Esophagus muscularis mucosa (tissue), 4 donors: ENCODE measurements at places on chromosomes 11 and 22. TPM values are rescaled to one million over a fixed set of nuclear protein-coding genes. Genes with fewer than 3 reads are reported as not detected.

Gene GTSE1
- total RNA-seq, result 1.0 TPM

Gene SCARF2
- total RNA-seq, result 15.7 TPM

Gene CRYBB1
- not detected for total RNA-seq

Gene CRYBB3
- not detected for total RNA-seq

Gene PATE3
- not detected for total RNA-seq

Gene APOA5
- total RNA-seq, result not detected

Gene SCGB1D2
- not detected for total RNA-seq

Gene MUC5AC
- total RNA-seq, result under 0.01 TPM

Gene DRD4
- total RNA-seq, result 1.1 TPM

Gene PDGFB
- 12.3 TPM for total RNA-seq

Gene KDELR3
- 12.9 TPM for total RNA-seq

GRCh38 chr11:110716361-110716760 lies 4.1 kb upstream of the ARHGAP20 start:
- H3K27ac ChIP-seq, result no peak overlapping the region
- H3K4me1 ChIP-seq, result peaks cover 32% of the 10 kb centered on the region
- DNase-seq, result no peak
- H3K27me3 ChIP-seq, result no peaks in the 10 kb centered on the region
- H3K4me3 ChIP-seq, result no peak overlapping the region

GRCh38 chr11:35932681-35933319 lies 11.1 kb upstream of the LDLRAD3 start:
- no peaks in the 10 kb centered on the region for H3K36me3 ChIP-seq
- H3K27me3 ChIP-seq, result peaks cover 9% of the 10 kb centered on the region
- H3K4me1 ChIP-seq, result no peaks in the 10 kb centered on the region
- no peak overlapping the region for H3K4me3 ChIP-seq
- no peak overlapping the region for H3K27ac ChIP-seq
- DNase-seq, result no peak

GRCh38 chr11:131838016-131838415 lies 467.6 kb downstream of the NTM start:
- no peaks in the 10 kb centered on the region for H3K4me1 ChIP-seq
- DNase-seq, result no peak
- no peaks in the 10 kb centered on the region for H3K36me3 ChIP-seq
- H3K27me3 ChIP-seq, result no peaks in the 10 kb centered on the region
- H3K27ac ChIP-seq, result no peak overlapping the region

DNA sequence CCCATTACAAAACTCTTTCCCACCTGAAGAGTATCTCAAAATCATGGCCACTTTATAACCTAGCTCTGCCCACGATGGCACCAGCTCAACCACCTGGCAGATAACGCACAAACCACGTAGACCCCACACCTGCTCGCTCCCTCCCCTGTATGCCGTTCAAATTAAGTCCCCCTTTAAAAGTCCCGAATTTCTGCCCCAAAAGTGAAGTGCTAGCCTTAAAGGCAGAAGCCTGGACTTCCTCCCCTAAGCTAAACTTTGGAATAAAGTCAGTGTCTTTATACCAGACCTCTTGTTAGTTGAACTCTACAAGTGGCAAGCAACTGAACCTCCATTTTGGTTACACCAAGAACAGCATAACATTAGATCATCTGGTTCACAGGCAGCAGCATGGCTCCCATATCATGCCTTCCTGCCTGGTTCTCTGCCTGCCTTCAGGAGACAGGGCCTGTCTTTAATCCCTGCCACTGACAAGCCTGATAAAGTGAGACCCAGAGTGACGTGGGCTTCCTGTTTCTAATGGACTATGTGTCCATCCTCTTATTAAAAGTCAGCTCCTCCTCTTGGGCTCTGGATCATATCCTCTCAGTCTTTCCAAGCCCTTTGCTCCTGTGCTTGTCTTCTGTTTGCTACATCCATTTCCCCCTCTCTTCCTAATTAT lies 32.6 kb upstream of the NNMT start:
- H3K4me3 ChIP-seq, result no peak overlapping the region
- H3K27me3 ChIP-seq, result no peaks in the 10 kb centered on the region
- H3K4me1 ChIP-seq, result peaks cover 40% of the 10 kb centered on the region
- no peaks in the 10 kb centered on the region for H3K36me3 ChIP-seq
- no peak overlapping the region for H3K27ac ChIP-seq

- DNase-seq, result no peak
- H3K27ac ChIP-seq, result peak overlapping the region; percentile 57
- no peaks in the 10 kb centered on the region for H3K36me3 ChIP-seq
- H3K4me3 ChIP-seq, result no peak overlapping the region
- no peaks in the 10 kb centered on the region for H3K27me3 ChIP-seq
Observed at GRCh38 chr11:12798609-12799011, 124.4 kb downstream of the TEAD1 start.

DNA sequence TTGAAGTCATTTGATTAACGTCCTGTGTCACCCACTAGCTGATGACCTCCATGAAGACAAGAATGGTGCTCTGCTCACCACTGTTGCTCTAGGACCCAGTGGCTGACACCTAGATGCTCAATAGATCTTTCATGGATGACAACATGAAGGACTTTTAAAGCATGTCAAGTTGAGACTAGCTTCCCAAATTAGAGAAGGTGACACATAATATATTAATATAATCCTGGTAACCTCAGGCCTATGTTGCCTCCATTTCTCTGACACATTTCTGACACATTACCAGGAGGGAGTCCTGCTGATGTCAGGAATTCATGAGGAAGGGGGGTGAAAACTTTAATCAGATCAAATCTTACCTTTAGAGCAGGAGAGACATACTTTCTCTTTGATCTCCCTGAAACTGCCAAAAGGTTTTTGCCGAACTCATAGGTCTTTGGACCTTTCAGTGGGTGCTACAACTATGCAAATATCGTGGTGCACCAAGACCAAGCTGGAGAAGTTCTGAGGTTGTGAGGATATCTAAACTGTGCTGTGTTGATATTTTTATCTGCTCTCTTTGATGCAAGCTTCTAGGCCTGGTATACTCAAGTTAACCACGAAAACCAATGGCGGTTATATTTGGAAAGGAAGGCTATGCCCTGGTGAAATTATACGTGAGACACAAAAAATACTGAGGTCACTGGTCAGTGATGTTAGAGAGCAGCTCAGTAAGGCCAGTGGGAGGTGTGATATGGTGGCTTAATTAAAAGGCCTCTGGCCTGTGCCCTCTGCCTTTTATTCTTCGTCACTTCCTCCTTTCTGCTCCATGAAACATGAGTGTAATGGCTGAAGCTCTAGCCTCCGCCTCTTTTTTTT lies 13.2 kb upstream of the AMPD3 start:
- no peaks in the 10 kb centered on the region for H3K27me3 ChIP-seq
- H3K4me1 ChIP-seq, result no peaks in the 10 kb centered on the region
- DNase-seq, result no peak
- H3K4me3 ChIP-seq, result no peak overlapping the region
- H3K27ac ChIP-seq, result no peak overlapping the region

DNA sequence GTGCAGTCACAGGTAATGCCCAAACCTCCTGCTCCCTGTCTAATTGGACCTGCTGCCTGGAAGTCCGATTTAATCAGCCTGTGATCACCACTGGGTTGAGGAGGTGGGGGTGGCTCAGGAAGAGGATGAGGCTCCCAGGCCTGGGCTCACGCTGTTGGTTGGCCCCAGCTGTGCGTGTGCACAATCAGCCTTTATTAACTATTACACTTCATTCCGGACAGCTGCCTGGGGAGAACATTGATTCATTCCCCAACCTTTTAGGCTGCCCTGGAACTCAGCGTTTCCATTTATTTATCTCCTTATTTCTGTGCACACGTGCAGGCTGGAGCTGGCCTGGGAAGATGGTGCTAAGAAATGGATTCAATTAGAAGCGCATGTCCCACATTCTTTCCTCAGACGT lies 123.4 kb downstream of the DSCAML1 start:
- no peak overlapping the region for H3K4me3 ChIP-seq
- H3K27ac ChIP-seq, result no peak overlapping the region
- DNase-seq, result no peak
- H3K4me1 ChIP-seq, result no peaks in the 10 kb centered on the region
- no peaks in the 10 kb centered on the region for H3K36me3 ChIP-seq
- peaks cover 13% of the 10 kb centered on the region for H3K27me3 ChIP-seq

- H3K27me3 ChIP-seq, result no peaks in the 10 kb centered on the region
- H3K4me3 ChIP-seq, result peak overlapping the region; percentile 95
- no peak for DNase-seq
- peaks cover 10% of the 10 kb centered on the region for H3K36me3 ChIP-seq
- H3K27ac ChIP-seq, result peak overlapping the region; percentile 88
Observed at GRCh38 chr11:63813563-63814382, 517 bp downstream of the SPINDOC start.

- no peak for DNase-seq
- H3K4me1 ChIP-seq, result no peaks in the 10 kb centered on the region
- H3K27ac ChIP-seq, result peak within 1 kb of the TSS; percentile 55
- no peaks in the 10 kb centered on the region for H3K36me3 ChIP-seq
Observed at GRCh38 chr11:26571861-26572654, at the start of gene MUC15. TSS of gene MUC15 (minus strand) at chr11:26572263. CDS start at chr11:26567094, 5,169 bp downstream.

DNA sequence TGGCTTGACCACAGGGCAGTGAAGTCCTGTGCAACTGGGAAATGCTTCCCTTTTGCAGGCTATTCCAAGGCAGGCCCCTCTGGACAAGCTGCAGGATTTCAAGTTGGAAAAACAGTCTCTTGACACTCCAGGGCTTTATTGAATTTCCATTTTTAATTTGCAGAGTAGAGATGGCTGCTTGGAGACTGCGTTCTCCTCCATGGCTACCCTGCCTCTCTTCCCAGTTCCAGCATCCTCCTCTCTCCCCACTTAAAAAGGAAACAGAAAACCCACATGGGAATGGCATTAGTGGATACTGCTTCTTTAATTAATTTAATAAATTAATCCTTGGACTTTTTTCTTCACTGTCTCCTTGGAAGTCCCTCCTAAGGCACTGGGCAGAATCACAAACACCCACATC lies 115.6 kb downstream of the DSCAML1 start:
- no peaks in the 10 kb centered on the region for H3K27me3 ChIP-seq
- no peak overlapping the region for H3K27ac ChIP-seq
- DNase-seq, result no peak
- no peaks in the 10 kb centered on the region for H3K4me1 ChIP-seq
- no peaks in the 10 kb centered on the region for H3K36me3 ChIP-seq
- H3K4me3 ChIP-seq, result no peak overlapping the region

DNA sequence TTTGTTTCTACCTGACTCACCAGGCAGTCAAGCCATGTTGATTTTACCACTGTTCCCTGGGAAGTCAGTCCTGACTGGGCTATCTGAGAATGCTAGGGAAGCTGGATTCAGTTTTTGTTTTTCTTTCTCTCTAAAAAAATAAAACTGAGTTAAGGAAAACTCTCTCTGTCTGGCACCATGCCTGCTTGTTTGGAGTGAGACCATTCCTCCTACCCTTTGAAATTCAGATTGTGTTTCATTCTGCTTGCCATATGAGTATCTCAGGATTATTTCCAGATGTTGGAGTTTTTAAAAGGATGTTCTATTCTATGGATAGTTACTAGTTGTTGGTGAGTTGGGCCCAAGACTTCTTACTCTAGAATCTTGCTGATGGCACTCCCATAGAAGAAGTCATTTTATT lies 1917.0 kb downstream of the LRRC4C start:
- H3K36me3 ChIP-seq, result no peaks in the 10 kb centered on the region
- no peak overlapping the region for H3K27ac ChIP-seq
- no peaks in the 10 kb centered on the region for H3K27me3 ChIP-seq
- no peaks in the 10 kb centered on the region for H3K4me1 ChIP-seq
- no peak for DNase-seq

GRCh38 chr11:62794201-62794775 lies 2.5 kb upstream of the TMEM223 start:
- peaks cover 32% of the 10 kb centered on the region for H3K4me1 ChIP-seq
- H3K27me3 ChIP-seq, result no peaks in the 10 kb centered on the region
- no peak overlapping the region for H3K27ac ChIP-seq
- DNase-seq, result no peak

- no peaks in the 10 kb centered on the region for H3K27me3 ChIP-seq
- no peak for DNase-seq
- peaks cover 39% of the 10 kb centered on the region for H3K4me1 ChIP-seq
- H3K4me3 ChIP-seq, result no peak overlapping the region
- H3K36me3 ChIP-seq, result no peaks in the 10 kb centered on the region
Observed at GRCh38 chr11:125162743-125163142, 1.8 kb upstream of the PKNOX2 start.

DNA sequence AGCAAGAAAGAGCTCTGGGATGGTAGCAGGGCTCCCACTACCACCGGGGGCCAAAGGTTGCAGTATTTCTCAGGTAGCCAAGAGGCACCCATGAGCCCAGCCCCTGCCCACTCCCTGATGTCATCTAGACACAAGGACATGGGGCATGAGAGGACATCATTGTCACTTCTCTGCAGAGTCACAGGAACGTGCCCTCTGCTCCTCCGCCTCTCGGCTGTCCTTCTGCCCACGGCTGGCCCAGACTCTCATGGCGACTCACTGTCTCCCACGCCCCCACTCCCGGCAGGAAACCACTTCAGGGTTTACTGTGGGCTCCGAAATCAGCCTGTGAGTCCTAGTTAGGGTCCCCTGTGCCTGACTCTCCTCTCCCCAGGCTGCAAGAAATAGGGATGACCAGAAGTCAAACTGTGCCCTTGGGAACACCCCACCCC lies 1.8 kb upstream of the GAL start:
- H3K4me1 ChIP-seq, result peaks cover 17% of the 10 kb centered on the region
- H3K36me3 ChIP-seq, result no peaks in the 10 kb centered on the region
- H3K27me3 ChIP-seq, result peaks cover 29% of the 10 kb centered on the region
- DNase-seq, result no peak
- no peak overlapping the region for H3K4me3 ChIP-seq
- no peak overlapping the region for H3K27ac ChIP-seq

- DNase-seq, result no peak
- peaks cover 17% of the 10 kb centered on the region for H3K36me3 ChIP-seq
- H3K4me3 ChIP-seq, result no peak overlapping the region
Observed at GRCh38 chr22:46246178-46246577, 3.9 kb downstream of the CDPF1 start.

DNA sequence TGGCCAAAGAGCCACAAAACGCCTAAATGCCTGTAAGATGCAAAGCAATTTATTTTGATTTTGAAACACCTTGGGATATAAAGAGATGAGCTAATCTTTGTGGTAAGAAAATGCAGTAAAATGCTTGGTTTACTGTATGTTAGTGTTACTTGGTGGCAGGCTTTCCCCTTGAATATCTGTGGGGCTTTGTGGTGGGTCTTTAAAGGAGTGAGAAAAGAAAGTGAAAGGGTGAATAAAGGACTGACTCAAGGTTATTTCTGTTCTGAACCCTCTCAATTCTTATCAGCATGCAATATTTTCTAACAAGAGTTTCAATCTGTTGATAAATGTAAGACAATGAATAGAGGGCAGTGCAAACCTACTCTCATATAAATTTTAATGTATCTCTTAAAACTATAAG lies 1555.9 kb upstream of the RAG2 start:
- no peaks in the 10 kb centered on the region for H3K4me1 ChIP-seq
- no peak overlapping the region for H3K4me3 ChIP-seq
- no peak overlapping the region for H3K27ac ChIP-seq
- H3K27me3 ChIP-seq, result no peaks in the 10 kb centered on the region

DNA sequence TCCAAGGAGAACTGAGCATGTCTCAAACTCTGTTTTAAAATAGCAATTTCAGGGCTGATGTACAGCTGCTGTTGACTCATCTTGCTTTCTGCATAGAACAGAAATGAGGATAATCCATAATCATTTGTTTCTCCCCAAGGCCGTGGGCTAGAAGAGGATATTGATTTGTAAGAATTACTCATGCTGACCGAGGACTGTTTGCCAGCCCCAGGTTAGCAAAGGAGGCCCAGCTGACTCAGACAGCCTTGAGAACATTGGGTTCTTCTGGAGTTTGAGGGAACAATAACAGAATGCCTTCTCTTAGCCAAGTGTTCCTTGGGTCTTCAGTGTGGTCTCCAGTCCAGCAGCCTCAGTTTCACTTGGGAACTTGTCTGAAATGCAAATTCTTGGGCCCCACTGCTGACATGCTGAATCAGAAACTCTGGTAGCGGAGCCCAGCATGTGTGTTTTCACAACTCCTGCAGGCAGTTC lies 92.0 kb downstream of the ZC3H12C start:
- H3K36me3 ChIP-seq, result no peaks in the 10 kb centered on the region
- no peak overlapping the region for H3K27ac ChIP-seq
- H3K27me3 ChIP-seq, result no peaks in the 10 kb centered on the region
- DNase-seq, result no peak
- H3K4me1 ChIP-seq, result no peaks in the 10 kb centered on the region
- no peak overlapping the region for H3K4me3 ChIP-seq
